Prostate gland (tissue), 2 donors: ENCODE measurements at places on chromosomes 12 and 14. TPM values are rescaled to one million over a fixed set of nuclear protein-coding genes. Genes with fewer than 3 reads are reported as not detected.

The GPRC5D gene
- total RNA-seq: not detected

The CCDC184 gene
- total RNA-seq: 3.7 TPM

The TSPAN19 gene
- total RNA-seq: 0.41 TPM

The ITPK1 gene
- 77.1 TPM for total RNA-seq

DNA sequence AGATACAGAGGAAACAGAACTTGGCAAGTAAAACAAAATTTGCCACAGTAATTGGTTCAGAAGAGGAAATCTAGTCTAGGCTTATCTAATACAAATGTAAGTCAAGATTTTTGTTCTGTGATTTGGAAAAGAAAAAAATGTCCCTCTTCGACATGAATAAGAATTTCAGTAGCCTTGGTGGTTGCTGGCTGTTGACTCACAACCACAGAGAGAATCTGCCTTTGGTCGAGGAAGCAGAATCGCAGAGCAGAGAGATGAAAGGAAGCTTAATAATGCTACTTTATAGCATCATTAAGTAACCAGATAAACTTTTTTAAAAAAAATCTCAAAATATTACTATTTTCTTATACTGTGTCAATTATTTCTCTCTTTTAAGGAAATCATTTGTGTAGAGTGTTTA is 1096.6 kb downstream of the FLRT2 start:
- DNase-seq: no peak

GRCh38 chr12:49874142-49874897 is 29.4 kb downstream of the FAIM2 start:
- no peak for DNase-seq

DNA sequence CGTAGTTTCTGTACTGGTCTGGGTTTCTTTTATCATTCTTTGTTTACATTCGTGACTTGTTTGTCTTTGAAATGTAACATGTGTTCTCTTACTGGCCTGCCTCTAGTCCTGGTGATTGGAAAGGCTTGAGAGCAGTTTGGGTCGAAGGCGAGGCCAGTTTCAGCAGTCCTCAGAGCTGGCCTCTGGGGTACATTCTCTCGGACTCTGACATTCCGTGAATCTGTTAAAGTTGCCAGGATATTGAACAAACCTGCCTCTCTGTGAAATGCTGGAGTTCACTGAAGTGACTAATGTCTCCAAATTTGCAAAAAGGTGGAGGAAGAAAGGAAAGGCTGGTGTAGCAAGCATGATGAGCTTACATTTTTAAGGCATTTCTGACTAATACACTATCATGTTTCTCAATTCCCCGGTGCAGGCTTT is 1.5 kb downstream of the PLEKHA5 start:
- peak; percentile 15 for DNase-seq

DNA sequence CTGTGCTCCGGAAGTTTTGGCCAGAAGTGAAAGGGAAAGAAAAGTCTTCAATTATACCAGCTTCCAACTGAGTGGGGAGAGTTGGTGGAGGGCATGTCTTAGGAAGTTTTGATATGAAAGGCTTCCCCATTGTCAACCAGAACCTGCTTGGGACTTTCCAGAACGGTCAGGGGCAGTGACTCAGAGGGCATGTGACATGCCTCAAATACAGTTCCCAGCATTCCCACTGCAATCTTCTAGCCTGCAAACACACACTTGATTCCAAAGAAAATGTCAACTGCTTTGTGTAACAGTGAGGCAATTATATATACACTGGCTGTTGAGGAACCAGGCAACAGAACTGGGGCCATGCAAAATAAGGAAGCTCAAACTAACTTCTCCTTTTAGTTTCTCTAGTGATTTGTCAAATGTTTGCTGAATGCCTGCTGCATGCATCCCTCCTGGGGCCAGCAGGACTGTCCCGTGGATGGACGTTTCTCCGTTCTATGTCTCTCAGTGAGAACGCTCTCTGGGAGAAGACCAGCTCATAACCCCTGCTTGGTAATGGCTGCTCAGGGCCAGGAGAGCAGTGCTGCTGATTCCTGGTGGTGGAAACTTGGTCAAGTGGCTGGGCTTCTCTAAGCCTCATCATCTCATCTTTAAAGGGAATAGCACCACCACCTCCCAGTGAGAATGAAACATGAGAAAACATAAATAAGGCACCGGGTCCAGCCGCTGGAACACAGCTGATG is 18.3 kb downstream of the SLC25A47 start:
- no peak for DNase-seq

- no peak for DNase-seq
Observed at GRCh38 chr14:65485516-65485915, 73.0 kb downstream of the FUT8 start.

- DNase-seq: no peak
Observed at GRCh38 chr12:110932046-110932445, 11.7 kb upstream of the MYL2 start.

GRCh38 chr12:95460896-95461295 is 13.1 kb upstream of the METAP2 start:
- no peak for DNase-seq

- DNase-seq: no peak
Observed at GRCh38 chr12:108580531-108580930, 17.4 kb downstream of the TMEM119 start.
